ENCODE measurements at places on chromosomes 5 and 9. TPM values are rescaled to one million over a fixed set of nuclear protein-coding genes. Genes with fewer than 3 reads are reported as not detected.

GRCh38 chr5:35482167-35482755 is 135.4 kb upstream of the SPEF2 start:
- DNase-seq: no peak

PLPP1 gene
- 73.1 TPM for polyA plus RNA-seq

ASS1 gene
- polyA plus RNA-seq: 58.3 TPM

GRCh38 chr5:15693933-15694332 is 194.0 kb downstream of the FBXL7 start:
- no peak for DNase-seq

GRCh38 chr9:124479371-124479770 is 27.8 kb downstream of the NR5A1 start:
- DNase-seq: no peak

- DNase-seq: no peak
These were observed 67.9 kb upstream of the TNFSF8 start for GRCh38 chr9:114998326-114998725.

- DNase-seq: no peak
These were observed 42.6 kb upstream of the TSLP start for GRCh38 chr5:111028865-111029264.

PCDHGA2 gene
- 2.2 TPM for polyA plus RNA-seq

MZB1 gene
- 0.69 TPM for polyA plus RNA-seq
